ENCODE measurements at places on chromosomes 1 and 21.
A peak's percentile ranks its signal among the peaks of the same experiment; 100 is the strongest.

- DNase-seq = no peak
Measured at GRCh38 chr1:14246471-14246870, 352.0 kb upstream of the KAZN start.

DNA sequence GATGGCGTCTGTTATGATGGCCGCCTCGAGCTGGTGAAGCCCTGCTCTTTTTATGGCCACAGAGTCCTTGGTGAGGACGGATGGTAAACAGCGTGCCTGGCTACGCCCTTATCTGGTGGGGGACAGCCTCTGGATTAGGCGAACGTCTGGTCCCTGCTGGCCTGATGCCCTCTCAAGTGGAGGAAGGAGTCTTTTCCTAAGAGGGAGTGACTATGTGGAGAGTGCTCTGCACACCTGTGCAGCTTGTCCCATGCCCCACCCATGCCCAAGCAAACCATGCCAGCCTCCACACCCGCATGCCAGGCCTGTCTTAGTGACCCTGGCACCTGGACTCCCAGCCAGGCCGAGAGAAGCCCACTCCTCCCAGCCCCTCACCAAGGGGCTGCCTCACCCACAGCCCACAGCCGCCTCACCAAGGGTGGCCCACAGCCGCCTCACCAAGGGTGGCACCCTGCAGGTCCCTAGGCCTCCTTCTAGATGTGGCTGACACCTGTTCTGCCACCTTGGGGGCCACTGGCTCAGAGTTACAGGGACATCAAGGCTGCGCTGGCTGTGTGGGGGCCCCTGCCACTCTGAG lies 40.2 kb downstream of the WNT9A start:
- DNase-seq = no peak

DNA sequence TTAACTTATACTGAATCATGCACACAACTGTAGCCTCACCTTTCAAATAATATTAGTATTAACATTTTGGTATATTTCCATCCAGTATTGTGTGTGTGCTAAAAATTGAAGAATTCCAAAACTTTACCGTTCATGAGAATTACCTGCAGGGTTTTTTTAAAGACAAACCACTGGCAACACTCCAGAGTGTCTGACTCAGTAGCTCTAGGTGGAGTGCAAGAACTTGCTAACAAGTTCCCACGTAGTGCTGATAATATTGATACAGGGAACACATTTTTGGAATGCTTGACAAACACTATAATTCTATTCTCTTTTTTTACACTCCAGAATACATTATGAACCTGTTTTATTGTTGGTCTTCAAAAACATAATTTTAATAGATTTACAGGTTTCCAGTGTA lies 27.7 kb upstream of the SLC5A9 start:
- DNase-seq = no peak

- DNase-seq = peak; percentile 84
Measured at GRCh38 chr1:25922056-25922970, 16.1 kb upstream of the STMN1 start.

DNA sequence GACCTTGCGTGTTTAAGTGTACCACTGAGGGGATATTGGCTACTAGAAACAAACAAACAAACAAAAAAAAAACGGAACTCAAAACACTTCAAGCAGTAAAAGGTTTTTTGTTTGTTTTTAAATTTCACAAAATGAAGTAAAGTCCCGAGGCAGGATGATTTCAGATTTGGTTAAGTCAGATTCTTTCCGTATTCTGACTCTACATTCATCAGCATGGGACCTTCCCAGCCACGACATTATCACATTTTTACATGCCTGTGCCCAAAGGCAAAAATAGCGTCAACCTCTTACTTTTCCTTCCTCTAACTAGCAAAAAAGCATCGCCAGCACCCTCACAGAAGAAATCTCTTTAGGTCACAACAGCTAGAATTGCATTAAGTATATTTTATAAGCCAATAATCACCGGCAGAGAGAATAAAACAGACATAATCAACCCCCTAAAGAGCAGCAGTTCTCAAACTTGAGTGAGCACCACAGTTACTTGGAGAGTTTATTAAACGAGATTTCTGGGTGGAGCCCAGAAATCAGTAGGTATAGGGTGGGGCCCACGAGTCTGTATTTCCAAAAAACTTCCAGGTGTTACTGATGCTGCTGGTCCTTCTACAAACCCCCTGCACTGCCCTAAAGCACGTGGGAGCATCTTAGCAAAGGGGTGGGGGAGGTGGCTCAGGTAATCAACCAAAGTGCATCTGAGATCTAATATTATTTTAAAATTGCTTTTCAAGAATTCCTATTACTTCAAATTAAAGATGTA lies 227.6 kb downstream of the RGS7 start:
- DNase-seq = no peak

GRCh38 chr1:201676641-201677040 lies 137.7 kb downstream of the NAV1 start:
- DNase-seq = no peak

DNA sequence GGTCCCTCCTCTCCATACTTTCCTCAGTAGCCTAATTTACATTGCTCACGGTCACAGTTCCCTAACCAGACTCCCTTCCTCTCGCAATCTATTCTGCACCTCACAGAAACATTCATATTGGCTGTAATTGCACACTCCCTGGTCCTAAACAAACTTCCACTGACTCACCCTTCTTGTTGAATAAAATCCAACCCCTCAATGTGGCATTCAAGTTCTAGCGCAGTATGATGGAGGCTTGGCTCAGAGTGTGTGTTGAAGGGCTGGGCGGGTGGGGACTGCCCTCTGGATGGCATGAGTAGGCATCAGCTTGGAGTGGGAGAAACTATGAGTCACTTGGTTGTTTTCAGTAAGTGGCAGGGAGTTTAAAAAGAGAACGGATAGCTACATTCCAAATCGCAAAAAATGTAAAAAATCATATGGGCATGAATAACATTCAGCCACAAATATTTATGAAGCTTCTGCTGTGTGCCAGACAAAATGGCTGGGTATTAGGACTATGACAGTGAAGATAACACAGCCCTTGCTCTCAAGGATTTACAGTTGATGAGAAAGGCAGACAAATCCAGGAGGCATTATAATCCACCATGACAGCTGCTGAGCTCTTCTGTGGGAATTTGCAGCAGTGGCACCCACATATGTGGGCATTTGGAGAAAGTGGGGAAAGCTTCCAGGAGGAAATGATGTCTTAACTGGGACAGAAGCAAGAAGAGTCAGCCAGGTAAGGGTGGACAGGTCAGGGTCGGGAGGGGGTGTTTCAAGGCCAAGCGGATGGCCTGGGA lies 42.2 kb upstream of the LYST start:
- no peak for DNase-seq

DNA sequence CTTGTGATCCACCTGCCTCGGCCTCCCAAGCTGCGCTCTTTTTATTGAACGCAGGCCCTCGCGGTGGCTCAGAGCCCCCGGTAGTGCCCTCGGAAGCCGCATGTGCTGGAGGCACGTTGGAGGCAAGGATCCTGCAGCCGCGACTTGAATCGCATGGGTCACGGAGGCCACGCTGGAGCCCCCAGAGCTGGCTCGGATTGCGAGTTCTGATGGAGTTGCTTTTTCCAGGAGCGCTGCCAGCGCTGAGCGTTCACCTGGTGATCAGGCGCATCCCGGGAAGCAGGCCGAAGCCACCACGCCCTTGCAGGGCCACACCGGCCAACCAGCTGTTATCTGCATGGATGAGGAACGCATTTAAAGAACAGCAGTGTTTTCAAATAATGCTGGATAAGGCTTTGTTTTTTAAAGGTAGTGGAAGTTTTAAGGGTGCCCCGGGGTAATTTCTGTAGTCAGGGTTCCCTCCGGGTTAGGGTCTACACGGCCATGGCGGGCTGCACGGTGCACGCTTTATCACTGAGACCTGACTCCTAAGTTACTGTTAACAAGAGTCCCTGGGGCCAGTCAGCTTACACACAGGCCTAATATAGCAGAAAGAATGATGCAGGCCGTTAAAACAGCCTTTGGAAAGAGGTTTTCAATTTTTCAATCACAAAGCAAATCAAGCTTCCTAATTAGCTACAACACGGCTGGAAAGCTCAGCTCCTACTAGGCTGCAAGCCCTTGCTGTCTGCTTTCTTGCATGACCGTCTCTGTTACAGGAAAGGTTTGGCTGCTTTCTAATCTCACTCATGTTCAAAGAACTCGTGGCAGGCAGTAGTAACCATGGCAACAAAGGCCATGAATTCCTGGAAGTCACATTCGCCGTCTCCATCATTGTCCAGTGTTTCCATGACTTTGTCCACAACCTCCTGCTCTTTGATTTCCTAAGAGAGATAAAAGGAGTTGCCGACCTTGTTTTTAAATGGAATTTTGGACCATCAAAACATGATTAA lies 6.0 kb downstream of the S100B start:
- peak; percentile 22 for DNase-seq

DNA sequence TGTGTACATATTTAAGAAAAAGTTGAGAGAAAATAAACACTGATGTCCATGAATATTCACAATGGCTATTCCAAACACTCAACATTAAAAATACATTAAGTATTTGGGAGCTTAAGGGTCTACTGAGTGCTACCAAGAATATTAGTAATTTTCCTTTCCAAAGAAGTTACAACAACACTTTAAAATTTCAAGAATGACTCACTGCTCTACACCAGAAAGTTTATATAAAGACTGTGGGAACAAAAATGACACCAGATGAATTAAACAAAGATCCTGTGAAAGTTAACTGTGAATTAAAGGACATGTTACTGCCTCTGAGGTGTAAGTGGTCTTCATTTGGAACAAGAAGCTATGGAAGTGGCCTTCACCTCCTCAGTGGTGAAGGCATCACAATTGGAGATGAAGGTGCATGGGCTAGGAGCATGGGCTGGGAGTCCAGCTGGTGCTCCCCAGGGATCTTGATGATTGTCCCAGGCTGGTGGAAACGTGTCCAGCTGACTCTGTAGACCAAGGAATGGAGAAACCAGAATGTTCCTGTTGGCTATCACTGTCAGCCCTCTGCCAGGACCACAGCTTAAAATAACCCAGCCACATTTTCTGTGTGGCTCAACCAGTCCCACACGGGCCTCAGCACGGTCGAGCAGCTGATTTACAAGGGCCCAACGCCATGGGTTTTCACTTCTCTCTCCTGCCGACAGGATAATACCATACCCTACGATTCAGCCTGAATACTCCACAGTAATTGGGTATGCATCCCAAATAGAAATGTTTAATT lies 28.8 kb downstream of the TAF5L start:
- DNase-seq = no peak

DNA sequence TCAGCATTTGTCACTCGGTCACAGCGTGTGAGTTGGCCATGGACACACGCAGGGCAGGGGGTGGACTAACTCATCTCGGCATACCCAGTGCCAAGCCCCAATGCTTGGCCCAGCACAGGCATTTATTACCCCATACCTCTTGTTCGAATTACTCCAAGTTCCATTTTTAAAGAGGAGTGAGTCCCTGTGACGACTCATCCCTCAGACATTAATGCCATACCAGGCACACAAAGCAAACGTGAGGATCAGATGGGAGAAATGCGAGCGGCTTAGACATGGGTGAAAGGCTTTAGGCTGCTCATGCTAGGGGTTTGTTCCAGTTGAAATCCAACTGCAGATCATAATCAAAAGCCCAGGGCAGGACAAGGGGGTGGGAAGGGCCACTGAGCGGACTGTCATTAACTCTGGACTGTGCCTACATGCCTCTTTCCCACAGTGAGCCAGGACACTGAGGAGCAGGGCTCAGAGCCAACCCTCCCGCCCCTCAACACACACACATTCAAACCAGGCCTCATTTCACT lies 118.5 kb upstream of the NGF start:
- no peak for DNase-seq

DNA sequence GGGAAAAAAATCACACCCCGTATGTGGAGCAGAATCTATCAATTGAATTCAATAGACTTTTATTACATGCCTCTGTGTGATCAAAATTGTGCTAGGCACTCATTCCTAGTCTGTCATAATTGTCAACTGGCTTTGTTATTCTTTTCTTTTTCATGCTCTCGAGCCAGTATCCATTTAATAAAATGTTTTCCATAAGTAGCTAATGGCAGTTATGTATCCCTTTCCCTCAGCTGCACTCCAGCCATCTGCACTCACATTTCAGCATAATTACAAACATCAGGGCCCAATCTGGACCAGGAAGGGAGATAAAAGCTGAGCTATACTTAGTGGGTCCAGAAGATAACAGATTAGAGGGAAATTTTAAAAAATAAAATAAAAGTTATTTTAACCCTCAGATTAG lies 15.9 kb downstream of the RGS5 start:
- DNase-seq = no peak

DNA sequence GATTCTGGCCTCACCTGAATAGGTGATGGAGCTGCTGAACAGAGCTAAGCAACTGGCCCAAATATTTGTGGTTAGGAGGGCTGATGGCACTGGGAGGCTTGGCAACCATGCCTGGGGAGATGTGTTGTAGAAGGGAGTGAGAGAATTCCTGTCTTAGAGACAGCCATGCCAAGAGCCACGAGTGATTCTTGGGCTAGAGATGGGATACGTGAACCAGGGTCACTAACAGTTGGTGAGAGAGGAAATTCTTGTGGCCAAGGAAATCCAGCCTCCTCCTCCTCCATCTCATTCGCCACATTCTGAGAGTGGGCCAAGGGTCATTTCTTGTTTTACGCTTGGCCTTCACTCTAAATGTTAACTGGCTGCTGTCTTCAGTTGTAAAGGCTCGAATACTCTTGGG lies 46.3 kb downstream of the NGF start:
- no peak for DNase-seq

- DNase-seq = no peak
Measured at GRCh38 chr21:41458121-41458520, 32.1 kb downstream of the MX1 start.

- peak; percentile 36 for DNase-seq
Measured at GRCh38 chr1:94382201-94382600, 36.0 kb upstream of the ABCD3 start.

- DNase-seq = peak; percentile 41
Measured at GRCh38 chr1:181159451-181160140, 71.1 kb downstream of the IER5 start.

DNA sequence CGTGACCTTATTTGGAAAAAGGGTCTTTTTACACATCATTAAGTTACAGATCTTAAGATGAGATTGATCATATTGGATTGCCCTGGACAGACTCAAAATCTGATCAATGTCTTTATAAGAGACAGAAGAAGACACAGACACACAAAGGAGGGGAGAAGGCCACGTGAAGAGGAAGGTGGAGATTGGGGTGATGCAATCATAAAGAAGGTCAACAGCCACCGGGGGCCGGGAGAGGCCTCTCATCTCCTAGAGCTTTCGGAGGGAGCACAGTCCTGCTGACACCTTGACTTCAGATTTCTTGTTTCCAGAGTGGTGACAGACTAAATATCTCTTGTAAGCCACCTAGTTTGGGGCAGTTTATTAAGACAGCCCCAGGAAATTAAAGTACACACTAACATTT lies 204.6 kb upstream of the CSF3R start:
- DNase-seq = no peak

GRCh38 chr1:227854189-227854588 lies 38.7 kb downstream of the PRSS38 start:
- no peak for DNase-seq

GRCh38 chr21:28944296-28944695 lies 48.4 kb downstream of the LTN1 start:
- no peak for DNase-seq

- DNase-seq = no peak
Measured at GRCh38 chr1:207925210-207925609, 14.3 kb upstream of the CD34 start.

- peak; percentile 76 for DNase-seq
Measured at GRCh38 chr21:45073301-45074047, 906 bp upstream of the ADARB1 start.

- peak; percentile 89 for DNase-seq
Measured at GRCh38 chr1:24586970-24587820, 31.3 kb downstream of the NCMAP start.

- no peak for DNase-seq
Measured at GRCh38 chr1:77424236-77424635, 142.4 kb downstream of the AK5 start.
